ENCODE measurements at places on chromosomes 6 and 20.
A peak's percentile ranks its signal among the peaks of the same experiment; 100 is the strongest.

- DNase-seq = no peak
Measured at GRCh38 chr6:169592558-169592957, 109.3 kb downstream of the WDR27 start.

- DNase-seq = peak; percentile 22
Measured at GRCh38 chr6:148998704-148999103, 251.9 kb downstream of the UST start.

DNA sequence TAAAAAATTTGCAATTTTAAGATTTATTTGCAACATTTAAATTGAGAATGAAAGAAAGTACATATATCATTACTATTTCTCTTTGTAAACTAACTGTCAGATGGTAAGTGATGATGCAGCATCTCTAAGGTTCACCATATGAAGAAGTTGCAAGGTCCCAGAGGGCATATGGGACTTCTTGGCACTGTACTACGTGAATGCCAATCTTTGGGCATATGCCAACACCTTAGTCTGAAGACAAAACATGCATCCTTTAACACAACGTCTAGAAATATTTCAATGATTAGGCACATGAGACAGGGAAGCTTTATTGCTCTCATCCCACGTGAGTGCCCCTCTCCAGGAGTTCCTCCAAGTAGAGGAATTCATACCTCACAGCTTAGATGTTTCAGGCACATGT lies 66.8 kb downstream of the CDK19 start:
- no peak for DNase-seq

DNA sequence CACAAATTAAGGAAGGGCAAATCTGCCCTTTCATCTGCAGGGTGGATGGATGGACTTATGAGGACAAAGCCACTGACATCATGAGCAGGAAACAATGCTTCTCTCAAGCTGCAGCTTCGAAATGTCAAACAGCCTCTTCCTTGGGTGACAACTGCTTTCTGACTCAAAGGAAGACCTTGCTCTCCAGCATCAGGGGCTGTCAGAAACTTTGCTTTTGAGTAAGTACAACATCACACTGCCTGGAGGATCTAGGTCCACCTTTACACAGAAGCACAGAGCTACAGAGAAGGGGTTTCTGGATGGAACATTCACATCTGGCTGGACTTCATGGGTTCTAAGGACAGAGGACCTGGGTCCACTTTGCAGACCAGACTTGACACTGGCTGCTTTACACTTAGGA lies 5.9 kb downstream of the CST1 start:
- no peak for DNase-seq

- DNase-seq = no peak
Measured at GRCh38 chr20:1345030-1345755, 16.3 kb upstream of the SDCBP2 start.

DNA sequence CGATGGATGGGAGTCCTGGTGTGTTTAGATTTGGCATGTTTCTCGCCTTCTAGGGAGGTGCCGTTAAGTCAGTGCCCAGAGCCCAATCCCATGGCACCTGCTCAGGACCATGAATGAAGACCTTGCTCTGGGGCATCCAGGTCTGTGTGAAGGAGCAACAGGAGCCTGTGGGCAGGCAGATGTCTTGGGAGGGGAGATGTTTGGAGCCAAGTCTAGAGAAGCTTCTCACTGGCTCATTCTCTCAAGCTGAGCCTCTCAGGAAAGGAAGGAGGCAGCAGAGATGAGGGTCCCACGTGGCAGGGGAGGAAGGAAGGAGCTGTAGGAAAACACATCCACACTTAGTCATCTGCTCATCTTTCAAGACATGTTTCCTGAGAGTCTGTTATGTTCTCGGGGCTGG lies 9.5 kb upstream of the SIRPB1 start:
- DNase-seq = no peak

- no peak for DNase-seq
Measured at GRCh38 chr6:108408861-108409260, 114.0 kb downstream of the AFG1L start.

DNA sequence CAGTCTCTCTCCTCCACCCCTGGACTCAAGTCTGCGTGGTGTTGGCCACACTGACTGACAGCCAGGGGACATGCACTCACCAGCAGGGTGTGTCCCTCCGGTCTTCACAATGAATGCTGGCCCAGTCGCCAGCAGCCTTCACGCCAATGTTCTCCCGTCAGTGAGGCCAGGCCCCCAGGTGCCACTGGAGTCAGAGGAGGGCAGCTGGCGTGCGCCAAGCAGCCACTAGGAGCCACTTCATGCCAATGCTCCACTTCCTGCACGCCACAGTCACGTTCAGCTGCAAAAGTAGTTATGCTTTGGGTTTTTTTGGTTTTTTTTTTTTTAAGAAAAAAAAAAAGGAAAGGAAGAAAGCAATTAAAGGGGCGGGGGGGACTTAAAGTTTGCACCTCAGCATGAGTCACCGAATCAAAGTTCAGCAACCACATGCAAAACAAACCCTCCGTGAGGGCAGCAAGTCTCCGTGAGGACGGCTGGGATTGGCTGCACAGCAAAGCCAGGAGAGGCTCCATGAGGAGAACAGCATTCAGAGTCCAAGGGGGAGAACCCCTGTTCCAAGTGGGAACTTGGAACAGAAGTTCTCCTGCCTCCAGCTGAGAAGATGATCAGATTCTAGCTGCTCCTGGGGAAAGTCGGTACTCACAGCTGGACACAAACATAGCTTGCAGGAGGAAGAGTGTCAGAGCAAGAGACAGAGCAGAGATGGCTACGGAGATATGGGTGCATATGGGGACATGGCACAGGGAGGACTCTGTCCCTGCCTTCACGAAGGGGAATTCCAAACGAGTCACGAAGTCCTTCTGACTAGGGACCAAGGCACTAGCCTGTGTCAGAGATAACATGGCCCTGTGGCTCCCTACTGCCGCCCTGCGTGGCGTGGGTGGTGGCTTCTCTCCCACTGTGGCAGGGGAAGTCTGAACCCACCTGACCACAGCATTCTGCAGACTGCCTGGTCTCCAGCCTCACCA lies at the start of gene ZC3H12D:
Gene ZC3H12D, minus strand, starts transcription at position 282 of the 968 bp plus-strand sequence. CDS start 10,471 bp downstream, outside the sequence.
- no peak for DNase-seq

DNA sequence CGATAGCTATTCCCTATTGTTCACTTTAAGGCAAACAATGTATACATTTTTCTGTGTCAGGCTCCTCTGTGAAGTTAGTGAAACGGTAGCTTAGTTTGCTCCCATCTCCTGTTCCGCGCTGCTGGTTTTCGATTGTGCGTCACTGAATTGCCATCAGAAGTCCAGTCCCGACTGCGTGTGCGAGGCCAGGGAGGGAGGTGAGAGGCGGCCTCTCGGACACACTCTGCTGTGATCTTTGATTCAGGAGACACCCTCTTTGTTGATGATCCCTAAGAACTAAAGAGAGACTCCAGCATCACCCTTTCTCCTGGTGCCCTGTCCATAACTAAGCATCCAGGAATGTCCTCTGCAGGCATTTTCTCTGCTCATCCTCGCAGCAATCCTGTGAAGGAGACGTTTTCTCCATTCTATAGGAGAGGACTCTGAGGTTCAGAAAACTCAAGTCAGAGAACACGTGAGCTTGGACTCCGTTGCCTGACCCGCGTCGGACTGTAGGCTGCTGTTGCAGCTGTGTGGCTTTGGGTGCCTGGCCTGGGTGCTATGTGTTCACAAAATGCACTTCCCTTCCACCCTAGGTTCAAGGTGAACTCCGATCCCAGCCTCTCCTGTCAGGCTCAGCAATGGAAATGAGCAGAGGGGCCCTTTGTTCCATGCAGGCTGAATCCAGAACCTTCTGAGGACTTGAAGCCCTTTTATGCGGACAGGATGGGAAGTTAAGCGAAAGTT lies 24.1 kb upstream of the UNC93A start:
- no peak for DNase-seq

- DNase-seq = no peak
Measured at GRCh38 chr6:149840345-149841075, 23.6 kb downstream of the LRP11 start.

DNA sequence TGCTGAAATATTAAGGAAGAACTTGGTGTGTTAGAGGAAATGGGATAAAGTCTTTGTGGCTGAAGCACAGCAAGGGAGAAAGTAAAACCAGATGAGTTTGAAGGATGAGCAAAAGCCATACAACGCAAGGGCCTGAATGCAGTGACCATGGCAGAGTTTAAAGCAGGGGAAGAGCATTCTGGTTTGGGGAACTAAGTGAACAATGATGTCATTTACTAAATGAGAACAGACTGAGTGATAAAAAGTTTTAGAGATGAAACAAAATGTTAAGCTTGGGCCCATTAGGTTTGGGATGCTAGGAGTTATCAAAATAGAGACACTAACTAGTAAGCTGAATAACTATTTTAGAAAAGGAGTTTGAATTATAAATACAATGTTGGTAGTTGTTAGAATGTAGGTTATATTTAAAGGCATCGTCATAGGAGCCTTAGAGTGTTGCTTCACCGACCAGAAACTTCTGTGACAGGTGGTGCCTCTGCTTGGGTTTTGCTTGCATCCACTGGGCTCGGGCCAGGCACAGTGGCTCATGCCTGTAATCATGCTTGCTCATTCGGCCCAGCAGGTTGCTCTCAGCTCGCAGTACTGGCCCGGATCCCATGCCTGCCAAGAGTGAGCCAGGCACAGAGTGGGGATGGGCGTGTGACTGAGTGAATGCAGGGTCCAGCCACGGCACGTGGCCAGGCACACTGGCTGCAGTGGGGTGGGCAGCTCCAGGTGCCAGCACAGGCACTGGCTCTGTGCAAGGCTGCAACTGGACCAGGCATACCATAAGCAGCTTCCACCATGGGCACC lies 37.4 kb upstream of the OPRM1 start:
- peak; percentile 49 for DNase-seq

DNA sequence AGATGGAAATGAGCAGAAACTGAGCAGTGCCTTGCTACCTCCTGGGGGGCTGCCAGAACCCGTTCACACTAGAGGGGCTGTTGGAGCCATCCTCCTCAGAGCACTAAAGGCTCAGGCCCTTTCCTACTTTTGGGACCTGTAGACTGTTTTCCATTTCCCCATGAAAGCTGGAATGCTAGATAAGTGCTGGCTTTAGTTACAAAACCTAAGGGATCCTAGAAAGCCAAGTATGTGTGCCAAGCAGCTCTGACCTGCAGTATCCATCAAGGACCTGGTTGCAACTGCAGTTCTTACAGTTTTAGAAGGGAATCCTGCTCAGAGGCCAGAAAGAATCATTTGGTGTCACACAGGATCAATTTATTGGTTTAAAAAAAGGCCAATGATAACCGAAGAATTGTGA lies 176.7 kb upstream of the COL21A1 start:
- DNase-seq = no peak

- DNase-seq = no peak
Measured at GRCh38 chr6:111918825-111919224, 45.6 kb upstream of the FYN start.

DNA sequence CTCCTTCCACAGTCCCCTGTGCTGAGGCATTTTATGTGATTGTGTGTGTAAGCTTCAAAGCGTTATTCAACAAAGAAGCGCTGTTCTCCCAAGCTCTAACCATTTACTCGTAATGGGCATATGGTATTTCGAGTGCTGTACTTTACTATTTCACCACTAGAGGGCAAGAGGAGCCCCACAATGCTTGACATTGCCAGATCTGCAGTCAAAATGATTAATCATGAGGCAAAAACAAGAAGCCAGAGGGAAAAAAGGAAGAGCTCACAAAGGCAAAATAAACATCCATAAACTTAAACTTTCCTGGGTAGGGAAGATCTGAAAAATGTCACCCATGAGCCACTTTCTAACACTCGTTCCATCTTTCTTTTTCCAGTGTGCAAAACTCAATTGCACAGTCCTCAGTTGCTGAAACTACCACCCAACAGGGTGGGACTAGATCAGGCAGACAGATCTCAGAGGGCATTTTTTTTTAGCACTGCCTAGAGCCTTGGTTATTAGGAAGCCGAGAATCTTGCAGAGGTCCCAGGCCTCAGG lies 215.0 kb upstream of the PLCB4 start:
- DNase-seq = peak; percentile 58

- DNase-seq = no peak
Measured at GRCh38 chr6:71602385-71603007, 283.9 kb upstream of the RIMS1 start.

DNA sequence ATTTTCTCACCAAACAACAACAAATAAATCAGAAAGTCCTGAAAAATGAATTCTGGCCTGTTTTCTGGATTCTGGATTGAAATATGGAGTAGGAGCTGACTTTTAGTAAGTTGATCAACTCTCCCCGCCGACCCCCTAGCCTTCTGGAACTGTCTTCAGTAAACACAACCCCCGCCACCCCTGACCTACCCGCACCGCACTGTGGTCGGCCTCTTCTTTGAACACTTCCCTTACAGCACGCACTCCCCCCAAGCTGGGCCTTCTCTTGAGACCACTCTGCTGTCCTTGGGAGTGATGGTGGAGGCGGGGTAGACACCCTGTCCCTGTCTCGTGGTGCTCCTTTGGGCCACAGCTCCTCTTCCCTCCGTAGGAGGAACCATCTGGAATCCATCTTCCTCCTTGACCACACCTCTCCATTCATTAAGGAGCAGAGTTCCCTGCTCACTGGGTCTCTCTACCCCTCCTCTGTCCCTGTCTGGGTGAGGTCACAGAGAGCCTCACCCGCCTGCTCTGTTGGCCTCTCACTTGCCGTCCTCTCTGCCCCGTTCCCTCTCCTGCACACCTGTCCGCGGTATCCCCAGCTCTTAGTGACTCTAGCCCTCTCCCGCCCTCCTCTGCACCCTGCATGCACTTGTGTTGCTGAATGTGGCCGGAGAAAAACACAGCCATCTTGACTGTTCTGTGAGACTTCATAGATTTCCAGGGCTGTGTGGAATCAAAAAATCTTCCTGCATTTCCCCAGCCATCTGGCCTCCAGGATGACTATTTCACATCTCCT lies 19.1 kb downstream of the SYNJ2 start:
- DNase-seq = no peak

GRCh38 chr6:80436663-80437062 lies 330.2 kb downstream of the BCKDHB start:
- no peak for DNase-seq

- DNase-seq = no peak
Measured at GRCh38 chr20:24985802-24986201, 6.7 kb downstream of the APMAP start.

DNA sequence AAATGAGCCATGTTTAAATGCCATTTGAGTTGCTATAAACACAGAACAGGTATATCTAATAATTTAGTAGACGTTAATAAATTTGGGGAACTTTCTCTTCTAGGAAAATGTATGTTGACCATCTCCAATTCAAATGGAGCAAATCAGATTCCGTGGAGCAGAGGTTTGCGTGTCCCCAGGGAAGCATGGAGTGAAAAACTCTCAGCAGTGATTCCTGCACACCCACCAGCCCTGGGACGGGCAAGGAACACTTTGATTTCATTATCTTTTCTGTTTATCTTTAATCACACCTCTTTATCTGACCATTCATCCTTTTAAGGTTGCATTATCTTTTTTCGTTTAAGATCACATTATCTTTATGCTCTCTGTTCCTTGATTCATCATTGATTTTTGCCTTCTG lies 95.0 kb downstream of the RNASET2 start:
- DNase-seq = no peak

Measured in cerebellar nuclear complex (tissue), 1 donor.